ENCODE measurements at places on chromosomes 3 and 15. TPM values are rescaled to one million over a fixed set of nuclear protein-coding genes. Genes with fewer than 3 reads are reported as not detected.

PRRT3 gene
- 5.0 TPM for total RNA-seq

PLIN1 gene
- not detected for total RNA-seq

ECE2 gene
- total RNA-seq, result not detected

SPINK8 gene
- not detected for total RNA-seq

HDAC11 gene
- total RNA-seq, result 10.2 TPM

GMPS gene
- total RNA-seq, result 72.2 TPM

ZNF385D gene
- 6.4 TPM for total RNA-seq

CRYBG3 gene
- 10.7 TPM for total RNA-seq

GOLGA8G gene
- 0.16 TPM for total RNA-seq

BSN gene
- 0.08 TPM for total RNA-seq

CASR gene
- not detected for total RNA-seq

RBP2 gene
- not detected for total RNA-seq

EPHA3 gene
- not detected for total RNA-seq

SLC28A1 gene
- total RNA-seq, result not detected

CHL1 gene
- not detected for total RNA-seq

CELF6 gene
- 0.14 TPM for total RNA-seq

WDR49 gene
- not detected for total RNA-seq

MESP1 gene
- total RNA-seq, result not detected

ERICH6 gene
- total RNA-seq, result not detected

FSIP1 gene
- total RNA-seq, result 1.4 TPM
